ENCODE measurements at places on chromosomes 7 and 10.

- DNase-seq = no peak
These were observed 83.6 kb upstream of the LRRC4 start for GRCh38 chr7:128114806-128115205.

DNA sequence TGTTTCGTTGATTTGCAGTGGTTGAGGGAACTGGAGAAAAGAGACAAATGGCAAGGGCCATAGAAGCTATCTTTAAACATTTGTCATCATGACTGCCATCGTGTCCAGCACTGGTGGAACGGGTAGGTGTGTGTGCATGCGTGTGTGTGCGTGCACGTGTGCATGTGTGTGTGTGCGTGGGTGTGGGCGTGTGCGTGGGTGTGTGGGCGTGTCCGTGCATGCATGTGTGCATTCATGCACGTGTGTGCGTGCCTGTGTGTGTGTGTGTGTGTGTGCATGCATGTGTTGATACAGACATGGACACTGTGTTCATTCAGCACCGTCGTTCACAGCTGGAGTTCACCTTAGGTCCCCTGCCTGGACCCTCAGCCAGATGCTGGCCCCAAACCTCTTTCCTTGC is 38.1 kb upstream of the AP5Z1 start:
- no peak for DNase-seq

DNA sequence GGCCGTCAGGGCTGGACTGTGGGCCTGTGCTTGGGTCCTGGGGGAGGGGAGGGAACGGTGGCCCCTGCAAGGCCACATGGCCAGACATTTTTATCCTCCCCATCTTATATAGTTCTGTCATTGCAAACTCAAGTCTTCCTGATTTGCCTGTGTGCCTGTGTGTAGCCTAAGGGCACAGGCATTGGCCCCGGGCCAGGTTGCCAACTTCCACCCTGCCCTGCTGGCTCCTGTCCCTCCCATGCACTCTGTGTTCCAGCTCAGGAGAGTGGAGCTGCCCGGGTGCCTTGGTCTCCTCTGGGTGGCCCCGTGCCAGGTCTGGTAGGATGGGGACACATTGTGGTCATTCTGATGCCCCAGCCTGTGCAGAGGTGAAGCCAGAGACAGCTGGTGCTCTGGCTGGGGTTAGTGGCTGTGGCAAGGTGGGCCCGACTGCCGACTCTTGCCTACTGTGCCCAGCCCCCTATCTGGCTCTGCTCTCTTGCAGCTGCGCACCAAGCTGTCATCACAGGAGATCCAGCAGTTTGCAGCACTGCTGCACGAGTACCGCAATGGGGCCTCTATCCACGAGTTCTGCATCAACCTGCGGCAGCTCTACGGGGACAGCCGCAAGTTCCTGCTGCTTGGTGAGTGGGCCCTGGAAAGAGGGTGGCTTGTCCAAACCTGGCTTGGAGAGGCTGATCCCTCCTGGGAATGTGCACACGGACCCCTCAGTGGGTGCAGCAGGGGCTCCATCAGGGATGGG is 14.8 kb downstream of the NACAD start:
- no peak for DNase-seq

DNA sequence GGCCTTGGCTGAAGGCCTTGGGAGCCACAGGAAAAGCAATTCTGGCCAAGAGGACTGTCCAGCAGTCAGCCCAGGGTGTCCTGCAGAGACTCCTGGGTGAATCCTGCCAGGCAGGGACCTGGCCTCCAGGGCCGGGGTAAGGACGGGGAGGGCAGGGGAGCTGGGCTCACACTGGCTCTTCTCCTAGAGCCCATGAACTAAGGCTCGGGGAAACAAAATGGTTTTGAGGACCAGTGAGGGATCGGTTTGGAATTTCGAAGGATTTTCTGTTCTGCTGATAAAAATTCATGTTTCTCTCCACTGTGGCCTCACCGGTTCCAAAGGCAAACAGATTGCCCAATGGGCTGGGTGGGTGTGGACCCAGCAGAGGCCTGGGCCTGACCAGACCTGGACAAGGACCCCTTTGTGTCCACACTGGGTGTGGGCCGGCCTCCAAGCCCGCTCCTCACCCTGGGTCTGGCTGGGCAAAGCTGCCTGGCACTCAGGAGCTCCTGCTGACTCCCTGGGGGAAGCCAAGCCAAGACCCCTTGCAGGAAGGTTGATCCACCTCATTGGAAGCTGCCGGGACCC is 27.3 kb downstream of the FAM20C start:
- no peak for DNase-seq

DNA sequence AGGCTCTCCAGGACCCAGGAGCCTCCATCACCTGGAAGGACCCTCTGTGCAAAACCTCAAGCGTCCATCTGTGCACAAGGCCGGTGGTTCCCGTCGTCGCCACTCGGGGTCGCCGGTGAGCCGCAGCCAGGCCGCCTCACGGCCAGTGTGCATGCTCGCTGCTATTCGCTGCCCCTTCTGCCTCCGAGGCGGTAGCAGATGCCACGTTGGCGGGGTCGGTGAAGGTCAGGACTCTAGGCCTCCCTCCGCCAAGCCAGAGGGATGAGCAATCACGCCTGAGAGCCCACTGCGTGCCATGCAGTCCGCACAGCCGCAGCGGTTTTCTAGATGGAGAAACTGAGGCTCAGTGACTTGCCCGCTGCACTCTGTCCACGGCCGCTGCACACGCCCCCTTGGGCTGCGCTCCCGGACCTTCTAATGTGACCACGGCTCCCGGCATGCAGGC is 5.7 kb downstream of the UPK3B start:
- no peak for DNase-seq

- no peak for DNase-seq
These were observed 17.2 kb upstream of the CDHR3 start for GRCh38 chr7:105945848-105946247.

- DNase-seq = no peak
These were observed 29.4 kb downstream of the LSMEM1 start for GRCh38 chr7:112510001-112510742.

DNA sequence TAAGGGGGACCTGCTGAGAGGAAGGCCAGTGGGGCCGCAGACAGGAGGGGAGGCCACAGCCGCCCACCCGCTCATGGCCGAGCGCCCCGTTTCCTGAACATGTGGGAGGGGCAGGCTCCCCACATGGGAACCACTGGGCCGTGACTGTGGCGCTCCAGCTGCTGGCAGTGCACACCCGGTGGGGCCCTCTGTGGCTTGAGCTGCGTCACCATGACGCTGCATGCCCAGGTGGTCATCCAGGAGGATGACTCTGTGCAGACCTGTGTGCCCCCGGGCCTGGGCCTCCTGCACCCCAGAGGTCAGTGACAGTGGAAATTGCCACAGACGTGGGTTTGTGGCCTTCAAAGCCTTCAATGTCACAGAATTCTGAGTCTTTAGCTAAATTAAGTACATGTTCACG is 85.1 kb downstream of the MGMT start:
- DNase-seq = no peak

DNA sequence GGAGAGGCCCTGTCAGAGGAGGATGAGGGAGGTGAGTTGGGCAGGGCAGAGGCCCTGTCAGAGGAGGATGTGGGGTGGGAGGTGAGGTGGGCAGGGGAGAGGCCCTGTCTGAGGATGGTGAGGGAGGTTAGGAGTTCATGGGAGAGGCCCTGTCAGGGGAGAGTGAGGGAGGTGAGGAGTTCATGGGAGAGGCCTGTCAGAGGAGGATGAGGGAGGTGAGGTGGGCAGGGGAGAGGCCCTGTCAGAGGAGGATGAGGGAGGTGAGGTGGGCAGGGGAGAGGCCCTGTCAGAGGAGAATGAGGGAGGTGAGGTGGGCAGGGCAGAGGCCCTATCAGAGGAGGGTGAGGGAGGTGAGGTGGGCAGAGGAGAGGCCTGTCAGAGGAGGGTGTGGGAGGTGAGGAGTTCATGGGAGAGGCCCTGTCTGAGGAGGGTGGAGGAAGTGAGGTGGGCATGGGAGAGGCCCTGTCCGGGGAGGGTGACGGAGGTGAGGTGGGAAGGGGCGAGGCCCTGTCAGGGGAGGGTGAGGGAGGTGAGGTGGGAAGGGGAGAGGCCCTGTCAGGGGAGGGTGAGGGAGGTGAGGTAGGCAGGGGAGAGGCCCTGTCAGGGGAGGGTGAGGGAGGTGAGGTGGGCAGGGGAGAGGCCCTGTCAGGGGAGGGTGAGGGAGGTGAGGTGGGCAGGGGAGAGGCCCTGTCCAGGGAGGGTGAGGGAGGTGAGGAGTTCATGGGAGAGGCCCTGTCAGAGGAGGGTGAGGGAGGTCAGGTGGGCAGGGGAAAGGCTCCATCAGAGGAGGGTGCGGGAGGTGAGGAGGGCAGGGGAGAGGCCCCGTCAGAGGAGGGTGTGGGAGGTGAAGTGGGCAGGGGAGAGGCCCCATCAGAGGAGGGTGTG is 73.7 kb downstream of the INPP5A start:
- no peak for DNase-seq

GRCh38 chr10:98361131-98362025 is 53.6 kb downstream of the PYROXD2 start:
- DNase-seq = no peak

DNA sequence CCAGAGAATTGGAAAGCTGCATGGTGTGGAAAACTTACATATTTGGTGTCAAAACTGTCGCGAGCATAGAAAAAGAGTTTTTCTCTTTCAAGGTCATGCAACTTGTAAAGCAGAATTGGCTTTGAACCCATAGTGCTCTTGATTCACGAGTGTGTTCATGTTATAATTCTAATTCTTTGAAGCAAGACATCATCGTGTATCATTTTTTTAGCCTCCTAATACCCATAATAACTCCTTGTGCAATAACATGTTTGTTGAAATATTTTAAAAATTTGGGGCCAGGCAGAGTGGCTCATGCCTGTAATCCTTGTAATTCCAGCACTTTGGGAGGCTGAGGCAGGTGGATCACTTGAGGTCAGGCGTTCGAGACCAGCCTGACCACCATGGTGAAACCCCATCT is 4.2 kb downstream of the CCL24 start:
- DNase-seq = no peak

DNA sequence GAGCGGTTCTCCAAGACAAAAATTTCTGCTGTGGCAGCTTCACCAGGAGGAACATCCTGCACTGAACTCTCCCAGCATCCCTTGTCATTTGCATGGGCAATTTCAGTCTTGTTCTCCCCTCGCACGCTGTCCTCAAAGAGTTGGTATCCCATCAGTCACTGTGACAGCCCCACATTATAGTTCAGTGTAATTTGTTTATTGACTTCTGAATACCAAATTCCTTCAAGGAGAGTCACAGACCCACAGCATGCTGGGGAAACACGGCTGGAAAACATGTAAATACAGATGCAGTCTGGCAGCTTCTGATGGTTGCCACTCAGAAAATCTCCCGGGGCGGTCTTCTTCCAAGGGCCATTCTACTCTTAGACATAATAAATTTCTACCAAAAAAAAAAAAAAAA is 151.0 kb upstream of the NEBL start:
- no peak for DNase-seq

GRCh38 chr10:97138846-97139245 is 46.9 kb downstream of the SLIT1 start:
- DNase-seq = no peak

- peak; percentile 20 for DNase-seq
These were observed 645 bp downstream of the SLC26A4 start for GRCh38 chr7:107661081-107661864.

DNA sequence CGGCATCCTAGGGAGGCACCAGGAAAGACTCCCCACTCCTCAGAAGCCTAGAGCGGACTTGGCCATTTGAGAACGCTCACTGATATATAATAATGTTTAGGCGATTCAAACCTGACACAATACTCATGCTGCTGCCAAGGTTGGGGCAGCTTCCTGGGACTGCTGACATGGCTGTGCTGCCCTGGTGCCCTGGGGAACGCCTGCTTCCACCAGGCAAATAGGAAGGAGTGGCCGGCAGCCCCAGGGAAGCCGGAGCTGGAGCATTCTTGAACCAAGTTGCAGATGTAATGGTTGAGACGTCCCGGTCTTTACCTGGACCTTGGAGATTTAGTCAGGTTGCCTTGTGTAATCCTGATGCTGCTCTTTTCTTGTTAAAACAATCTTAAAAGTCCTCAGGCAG is 8.8 kb downstream of the GDF10 start:
- DNase-seq = no peak

GRCh38 chr7:20447021-20447650 is 116.4 kb downstream of the ITGB8 start:
- no peak for DNase-seq

DNA sequence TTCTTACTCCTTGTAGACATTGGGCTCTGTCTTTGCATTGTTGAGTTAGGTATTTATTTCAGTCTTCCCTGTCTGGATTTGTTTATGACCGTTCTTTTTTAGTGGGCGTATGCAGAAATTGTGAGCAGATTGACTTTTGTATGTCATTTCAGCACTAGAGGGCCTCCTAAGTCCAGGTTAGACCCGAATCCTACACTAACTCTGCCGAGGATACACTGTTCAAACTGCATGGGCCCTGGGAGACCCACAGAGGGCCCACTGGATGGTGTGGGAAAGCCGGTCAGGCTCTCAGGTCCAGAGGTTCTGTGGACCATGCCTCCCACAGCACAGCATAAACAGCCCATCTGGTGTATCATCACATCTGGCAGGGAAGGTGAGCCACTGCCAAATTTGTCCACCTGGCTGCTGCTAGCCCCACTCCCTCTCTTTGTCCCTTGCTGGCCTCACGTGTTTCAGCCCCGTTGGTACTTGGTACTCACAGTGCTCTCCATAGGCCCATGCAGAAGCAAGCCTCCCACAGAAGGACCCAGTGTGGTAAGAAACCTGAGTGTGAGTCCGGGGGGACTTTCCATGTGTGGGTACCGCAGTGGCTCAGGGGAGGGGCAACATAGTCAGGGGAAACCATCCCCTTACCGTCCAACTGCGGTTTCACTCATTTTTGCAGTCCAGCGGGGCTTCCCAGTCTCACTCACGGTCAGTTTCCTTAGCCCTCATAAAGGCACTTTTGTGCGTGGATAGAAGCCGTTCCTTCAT is 112.8 kb downstream of the APBB1IP start:
- DNase-seq = no peak

GRCh38 chr7:81062755-81063154 is 143.9 kb upstream of the SEMA3C start:
- no peak for DNase-seq

DNA sequence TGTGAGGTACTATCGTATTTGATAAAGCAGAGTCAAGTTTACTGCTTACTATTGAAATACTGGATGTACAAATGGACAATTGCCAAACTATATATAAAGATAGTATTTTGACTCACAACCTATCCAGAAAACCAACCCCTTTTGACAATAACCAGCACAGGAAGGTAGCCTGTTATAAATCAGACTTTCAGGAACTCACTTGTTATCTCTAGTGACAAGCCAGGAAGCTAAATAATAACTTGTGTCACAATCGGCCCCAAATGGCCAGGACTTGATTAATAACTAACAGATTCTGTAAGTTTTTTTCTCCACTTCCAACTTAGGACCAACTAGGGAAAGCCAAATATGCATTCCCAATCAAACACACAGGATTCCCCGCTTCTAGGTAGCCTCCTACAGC is 38.8 kb upstream of the SLC35G1 start:
- DNase-seq = no peak

Measured in activated CD4-positive, alpha-beta T cell treated with anti-CD3 and anti-CD28 coated beads for 4 hours (primary cell).